ENCODE measurements at places on chromosomes 6 and 20.

GRCh38 chr6:39923861-39924260 lies 10.4 kb downstream of the MOCS1 start:
- DNase-seq, result no peak

GRCh38 chr20:4038047-4038459 lies 22.7 kb upstream of the RNF24 start:
- no peak for DNase-seq

DNA sequence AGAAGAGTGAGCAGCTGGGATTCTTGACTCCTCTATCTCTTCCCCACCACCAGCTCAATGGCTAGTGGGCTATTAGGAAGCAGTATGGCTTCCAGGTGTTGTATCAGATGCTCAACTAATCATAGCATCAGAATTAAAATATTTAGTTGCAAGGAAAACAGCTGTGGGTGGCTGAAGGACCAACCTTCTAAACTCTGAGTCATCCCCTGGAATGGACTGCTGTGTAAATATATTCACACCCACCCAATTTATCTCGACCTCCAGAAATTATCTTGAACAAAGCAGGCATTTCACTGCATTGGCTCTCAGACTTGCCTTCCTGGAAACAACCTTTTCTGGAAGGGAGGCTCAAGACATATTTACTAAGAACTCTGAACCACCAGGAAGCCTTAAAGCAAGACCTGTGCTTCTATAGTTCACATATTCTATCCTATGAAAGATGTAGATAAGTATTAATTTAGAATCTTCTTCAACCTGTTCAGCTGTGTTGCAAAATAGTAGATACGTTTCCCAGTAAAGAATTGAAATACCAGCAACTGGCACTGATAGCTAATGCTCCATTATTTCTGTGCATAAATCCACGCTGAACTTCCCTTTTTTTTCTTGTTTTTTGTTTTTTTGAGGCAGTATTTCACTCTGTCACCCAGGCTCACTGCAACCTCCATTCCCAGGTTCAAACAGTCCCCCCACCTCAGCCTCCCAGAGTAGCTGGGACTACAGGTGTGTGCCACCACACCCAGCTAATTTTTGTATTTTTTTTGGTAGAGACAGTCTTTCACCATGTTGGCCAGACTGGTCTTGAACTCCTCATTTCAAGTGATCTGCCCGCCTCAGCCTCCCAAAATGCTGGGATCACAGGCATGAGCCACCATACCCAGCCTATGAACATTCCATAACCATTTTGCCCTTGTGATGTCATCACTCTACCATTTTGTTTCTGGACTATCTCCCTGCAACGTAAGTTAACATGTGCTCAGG lies 56.9 kb upstream of the CD2AP start:
- no peak for DNase-seq

GRCh38 chr6:167046861-167047495 lies 47.8 kb downstream of the CEP43 start:
- no peak for DNase-seq

- no peak for DNase-seq
Observed at GRCh38 chr6:137879885-137880745, 13.1 kb downstream of the TNFAIP3 start.

- DNase-seq, result no peak
Observed at GRCh38 chr6:53704700-53705099, 39.1 kb upstream of the KLHL31 start.

DNA sequence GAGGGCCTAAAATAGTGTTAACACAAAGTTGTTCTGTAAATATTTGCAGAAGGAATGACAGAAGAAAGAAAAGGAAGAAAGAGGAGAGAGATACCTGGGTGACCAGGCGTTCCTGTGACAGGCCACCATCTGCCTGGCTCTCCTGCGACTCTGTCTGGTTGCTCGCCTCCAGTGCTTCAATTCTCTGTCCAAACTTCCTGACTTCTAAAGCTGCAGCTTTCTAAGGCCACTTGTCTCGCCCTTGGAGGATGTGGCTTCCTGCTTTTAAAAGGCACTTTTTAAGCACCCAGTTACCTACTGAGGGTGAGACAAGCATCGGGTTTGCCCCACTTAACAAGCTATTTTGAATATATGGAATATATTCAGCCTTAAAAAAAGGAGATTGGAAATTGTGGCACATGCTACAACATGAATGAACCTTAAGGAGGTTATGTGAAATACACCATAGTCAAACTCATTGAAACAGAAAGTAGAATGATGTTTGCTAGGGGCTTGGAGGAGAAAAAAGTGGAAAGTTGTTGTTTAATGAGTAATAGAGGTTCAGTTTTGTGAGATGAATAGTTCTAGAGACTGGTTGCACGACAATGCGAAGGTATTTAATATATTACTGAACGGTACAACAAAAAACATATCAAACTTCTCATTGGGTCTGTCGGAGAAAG lies 32.8 kb downstream of the VIP start:
- no peak for DNase-seq

DNA sequence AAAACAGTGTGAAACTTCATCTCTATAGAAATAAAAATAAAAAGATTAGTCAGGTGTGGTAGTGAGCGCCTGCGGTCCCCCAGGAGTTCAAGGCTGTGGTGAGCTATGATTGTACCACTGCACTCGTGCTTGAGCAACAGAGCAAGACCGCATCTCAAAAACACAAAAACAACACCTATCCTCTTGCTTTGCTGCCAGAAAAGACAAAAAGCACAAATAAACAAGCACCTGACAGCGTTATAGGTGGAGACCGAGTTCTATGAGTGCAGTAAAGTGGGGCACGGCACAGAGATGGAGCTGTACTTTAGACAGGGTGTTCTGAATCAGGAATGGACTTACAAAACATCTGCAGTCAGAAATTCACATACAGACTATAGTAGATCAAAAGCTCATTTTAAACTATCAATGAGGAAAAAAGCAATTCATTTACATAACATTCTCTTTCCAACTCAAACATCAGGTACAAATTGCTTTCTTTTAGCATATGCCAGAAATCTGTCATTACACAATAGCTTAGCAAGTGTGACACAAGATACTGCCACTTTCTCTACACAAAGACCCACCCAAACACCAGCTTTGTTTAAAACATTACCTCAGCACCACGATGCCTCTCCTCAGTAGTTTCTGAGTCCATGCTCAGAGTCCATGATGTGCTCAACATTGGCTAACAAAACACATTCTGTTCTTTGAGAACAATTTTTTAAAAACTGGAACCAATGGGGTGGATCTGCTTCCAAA lies 10.1 kb downstream of the EZR start:
- no peak for DNase-seq

DNA sequence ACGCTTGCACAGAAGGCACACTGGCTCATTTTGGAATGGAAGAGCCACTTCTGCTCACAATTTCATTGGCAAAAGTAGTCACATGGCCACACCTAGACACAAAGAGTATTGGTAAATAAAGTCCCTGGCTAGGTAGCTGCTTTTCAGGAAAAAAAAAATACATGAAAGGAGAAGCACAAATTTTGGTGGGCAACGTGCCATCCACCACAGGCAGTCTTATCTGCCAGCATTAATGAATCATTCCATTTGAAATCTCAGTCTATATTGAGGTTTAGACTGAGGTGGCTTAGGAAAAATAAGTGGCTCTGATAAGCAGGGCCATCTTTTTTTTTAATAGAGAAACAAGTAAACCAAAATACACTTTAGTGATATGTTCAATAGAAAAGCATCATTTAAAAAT lies 44.3 kb downstream of the ADGRB3 start:
- DNase-seq, result no peak

DNA sequence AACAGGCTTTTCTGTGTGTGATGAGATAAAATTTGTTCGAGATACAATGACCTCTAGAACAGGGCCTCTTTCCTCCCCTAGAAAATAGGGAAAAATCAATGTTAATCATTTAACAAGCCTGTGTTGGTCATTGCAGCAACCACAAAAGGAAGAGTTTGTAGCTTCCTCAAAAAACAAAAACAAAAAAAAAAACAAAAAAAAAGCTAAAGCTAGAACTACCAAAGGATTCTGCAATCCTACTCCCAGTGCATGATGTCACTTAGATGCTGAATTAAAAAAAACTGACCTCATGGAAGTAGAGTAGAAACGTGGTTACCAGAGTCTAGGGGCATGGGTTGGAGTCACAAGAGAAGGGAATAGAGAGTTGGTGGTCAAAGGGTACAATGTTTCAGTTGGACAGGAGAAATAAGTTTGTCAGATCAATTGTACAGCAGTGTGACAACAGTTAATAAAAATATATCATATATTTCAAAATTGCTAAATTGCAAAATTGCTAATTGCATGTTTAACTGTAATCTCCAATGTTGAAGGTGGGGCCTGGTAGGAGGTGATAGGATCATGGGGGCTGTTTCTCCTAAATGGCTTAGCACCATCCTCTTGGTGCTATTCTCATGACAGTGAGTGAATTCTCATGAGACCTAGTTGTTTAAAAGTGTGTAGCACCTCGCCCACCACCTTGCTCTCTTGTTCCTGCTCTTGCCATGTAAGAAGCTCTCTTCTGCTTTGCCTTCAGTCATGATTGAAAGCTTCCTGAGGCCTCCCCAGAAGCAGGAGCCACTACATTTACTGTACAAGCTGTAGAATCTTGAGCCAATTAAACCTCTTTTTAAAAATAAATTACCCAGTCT lies 163.4 kb upstream of the SIM1 start:
- DNase-seq, result no peak

DNA sequence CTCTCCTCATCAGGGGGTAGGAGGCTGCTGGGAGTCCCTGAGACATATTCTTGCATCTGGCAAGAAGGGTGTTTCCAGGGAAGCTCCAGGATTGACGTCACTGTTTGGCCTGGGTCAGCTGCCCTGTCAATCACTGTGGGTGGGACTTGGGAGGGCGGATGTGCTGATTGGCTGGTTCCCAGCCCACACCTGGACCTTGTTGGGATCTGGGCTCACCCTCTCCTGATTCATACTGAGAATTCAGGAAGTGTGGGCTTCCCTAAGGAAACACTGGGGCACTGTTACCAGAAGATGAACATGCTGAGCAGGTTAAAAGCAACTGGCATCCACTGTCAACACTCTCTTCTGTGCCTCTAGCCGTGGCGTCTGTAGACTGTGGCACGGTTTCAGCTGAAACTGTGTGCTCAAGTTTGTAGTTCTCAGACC lies 36.5 kb downstream of the CDH26 start:
- no peak for DNase-seq

GRCh38 chr6:44115866-44116265 lies 11.4 kb downstream of the MRPL14 start:
- no peak for DNase-seq

DNA sequence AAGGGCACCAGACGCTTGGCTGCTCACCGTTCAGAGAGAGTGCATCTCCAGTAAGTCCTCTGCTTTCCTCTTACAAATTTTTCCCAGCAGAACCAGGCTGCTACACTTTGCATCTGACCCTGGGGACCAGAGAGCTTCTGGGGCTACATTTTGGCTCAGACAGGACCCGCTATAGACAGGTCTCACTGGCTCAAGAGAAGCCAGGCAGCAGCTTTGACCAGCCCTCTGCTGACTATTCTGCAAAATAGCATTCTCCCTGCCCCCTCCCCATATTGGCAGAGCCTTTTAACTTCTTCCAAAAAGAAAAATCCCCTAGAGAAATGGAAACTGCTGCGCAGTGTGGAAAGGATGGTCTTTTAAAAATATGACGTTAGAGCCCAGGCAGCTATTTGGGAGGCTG lies 37.2 kb downstream of the CPXM1 start:
- no peak for DNase-seq

DNA sequence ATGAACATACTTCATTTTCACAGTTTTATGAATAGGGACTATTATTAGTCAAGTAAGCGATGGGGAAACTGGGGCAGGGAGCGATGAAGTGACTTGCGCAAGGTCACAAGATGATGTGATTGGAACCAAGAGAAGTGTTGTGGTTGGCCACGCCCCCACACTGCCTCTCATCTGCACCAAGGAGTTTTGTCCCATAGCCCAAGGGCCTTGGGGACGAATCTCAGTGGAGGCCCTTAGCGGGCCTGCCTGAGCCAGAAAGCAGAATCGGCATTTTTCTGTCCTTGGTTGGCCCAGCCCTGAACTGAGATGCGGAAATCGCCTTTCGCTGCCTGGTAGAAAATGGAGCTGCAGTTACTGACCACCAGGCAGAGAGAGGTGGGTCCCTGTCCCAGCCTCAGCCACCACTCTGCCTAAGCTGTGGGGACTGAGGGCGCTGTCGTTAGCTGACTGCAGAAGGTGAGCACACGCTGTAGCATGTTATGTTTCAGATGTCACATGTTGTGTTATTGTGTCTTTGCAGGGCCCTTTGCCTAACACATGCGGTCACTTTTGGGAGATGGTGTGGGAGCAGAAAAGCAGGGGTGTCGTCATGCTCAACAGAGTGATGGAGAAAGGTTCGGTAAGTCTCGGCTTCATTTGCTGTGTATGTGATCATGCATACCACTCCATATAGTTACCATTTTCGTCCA lies 57.8 kb downstream of the PTPN1 start:
- DNase-seq, result no peak

- no peak for DNase-seq
Observed at GRCh38 chr20:10466325-10466724, 31.2 kb downstream of the SLX4IP start.

- no peak for DNase-seq
Observed at GRCh38 chr20:62676976-62677375, 31.7 kb upstream of the NTSR1 start.

DNA sequence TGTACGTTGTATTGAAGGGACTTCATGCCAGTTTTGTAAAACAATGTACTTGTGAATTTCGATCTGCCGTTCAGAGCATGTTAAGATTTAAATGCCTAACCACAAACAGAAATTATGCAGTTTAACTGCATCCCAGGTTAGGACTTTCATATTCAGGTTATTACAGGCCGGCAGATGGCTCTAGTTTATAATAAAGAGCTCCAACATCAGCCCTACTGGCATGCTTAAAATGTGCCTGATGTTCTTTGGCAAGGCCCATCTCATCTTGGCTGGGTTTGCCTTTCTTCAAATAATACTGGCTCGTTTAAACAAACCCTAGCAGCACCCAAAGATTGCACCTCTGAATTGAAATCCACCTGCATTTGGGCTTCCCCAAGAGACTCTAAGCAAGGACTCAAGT lies 169.3 kb upstream of the RIN2 start:
- DNase-seq, result no peak

- DNase-seq, result no peak
Observed at GRCh38 chr20:34495916-34496315, 20.3 kb upstream of the DYNLRB1 start.

DNA sequence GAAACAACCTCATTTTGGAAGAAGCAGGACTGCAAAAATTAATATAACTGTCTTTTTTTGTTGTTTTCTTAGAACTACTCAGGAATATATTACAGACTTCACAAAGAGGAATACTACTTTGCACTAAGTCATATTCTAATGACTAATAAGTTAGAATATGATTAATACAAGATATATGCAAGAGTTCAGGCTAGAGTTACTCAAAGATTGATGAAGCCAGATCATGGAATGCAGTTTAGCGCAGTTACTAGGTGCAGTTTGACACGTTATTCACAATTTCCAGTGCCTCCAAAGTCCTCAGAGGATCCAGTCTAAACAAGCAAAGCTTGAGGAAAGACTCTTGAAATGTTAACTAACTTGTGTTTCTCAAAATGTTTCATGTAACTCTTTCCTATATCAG lies 1.2 kb upstream of the MYCT1 start:
- DNase-seq, result no peak

DNA sequence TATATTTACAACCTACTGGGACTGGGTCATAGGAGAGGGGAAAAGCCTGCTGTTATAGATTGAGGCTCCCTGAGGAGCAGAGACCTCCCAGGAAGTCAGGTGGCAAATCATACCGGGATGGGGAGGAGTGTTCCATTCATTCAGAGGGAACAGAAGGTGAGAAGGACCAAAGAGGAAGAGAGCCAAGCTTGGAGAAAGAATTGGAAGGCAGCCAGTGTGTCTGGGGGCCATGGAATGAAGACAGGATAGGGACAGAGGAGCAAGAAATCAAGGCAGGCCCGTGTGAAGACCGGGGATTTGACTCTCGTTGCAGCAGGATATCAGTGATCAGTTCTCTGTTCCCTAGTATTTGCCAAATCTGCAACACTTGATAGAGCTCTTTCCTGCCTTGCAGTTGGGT lies 5.7 kb upstream of the ZNF217 start:
- no peak for DNase-seq
